ENCODE measurements at places on chromosomes 3 and 15.

GRCh38 chr15:23420806-23421575 is 26.1 kb downstream of the GOLGA6L2 start:
- DNase-seq: no peak

DNA sequence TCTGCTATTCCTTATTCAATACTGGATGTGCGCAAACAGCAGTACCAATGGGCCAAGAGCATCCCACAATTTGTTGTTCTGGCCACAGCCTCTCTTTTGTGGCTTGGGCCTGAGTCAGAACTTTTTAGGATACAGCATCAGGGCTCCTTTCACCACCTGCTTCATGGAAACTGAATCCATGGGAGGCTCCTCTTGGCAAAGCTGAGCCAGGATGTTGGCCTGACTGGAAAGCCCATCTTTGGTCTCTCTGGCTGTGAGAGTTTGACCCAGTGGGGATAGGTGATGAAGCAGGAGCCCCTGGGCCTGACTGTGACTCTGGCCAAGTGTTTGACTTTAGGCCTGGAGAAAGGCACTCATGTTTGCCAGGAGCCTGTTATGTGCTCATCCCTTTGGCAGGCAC is 27.6 kb downstream of the IL16 start:
- no peak for DNase-seq

DNA sequence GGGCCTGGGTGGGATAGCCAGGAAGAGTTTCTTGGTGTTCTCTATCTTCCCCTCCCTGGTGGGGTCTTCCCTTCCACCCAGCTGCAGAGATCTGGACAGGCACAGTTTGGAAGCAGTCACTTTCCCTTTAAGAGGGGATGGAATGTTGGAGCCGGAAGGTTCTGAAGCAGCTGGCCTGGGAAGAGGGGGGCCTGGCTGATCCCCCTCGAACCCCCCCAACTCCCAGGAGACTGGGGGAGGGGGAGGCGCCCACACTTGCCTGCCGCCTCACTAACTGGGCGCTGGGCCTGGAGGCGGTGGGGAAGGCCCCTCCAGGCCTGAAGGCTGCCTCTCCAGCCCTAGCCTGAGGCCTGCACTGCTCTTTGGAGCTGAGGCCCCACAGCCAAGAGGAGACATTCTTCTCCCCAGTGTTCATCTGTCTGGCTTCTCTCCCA is 1.4 kb downstream of the DVL3 start:
- DNase-seq: no peak

DNA sequence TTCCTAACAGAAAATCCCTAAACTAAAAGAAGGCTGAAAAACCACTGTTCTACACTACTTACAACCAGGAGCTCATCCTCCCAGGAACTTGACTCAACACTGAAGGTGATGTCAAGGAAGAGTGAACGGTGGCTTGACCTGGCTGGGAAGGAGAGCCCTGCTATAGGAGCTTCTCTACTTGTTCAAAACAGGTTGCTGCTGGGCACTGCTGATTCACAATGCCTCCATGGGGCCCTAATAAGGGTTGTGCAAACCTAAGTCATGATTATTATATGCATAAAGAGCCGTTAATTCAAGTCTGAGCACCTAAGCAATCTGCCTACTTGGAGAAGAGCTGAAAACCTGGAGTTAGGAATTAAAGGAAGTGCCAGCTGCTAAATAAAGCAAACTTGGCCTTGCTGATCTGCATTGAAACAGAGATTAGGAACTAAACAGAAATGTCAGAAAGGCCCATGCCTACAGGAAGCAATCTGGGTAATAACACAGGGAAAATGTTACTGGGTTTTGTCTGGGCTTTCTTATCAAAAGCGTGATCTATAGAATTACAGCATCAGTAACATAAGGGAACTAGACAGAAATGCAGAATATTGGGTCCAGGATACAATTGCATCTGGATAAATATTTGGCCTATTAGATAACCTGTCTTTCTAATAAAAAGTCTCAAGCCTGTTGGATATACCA is 243.2 kb downstream of the NEK10 start:
- DNase-seq: no peak

GRCh38 chr15:63998489-63998888 is 47.8 kb downstream of the DAPK2 start:
- no peak for DNase-seq

- no peak for DNase-seq
Observed at GRCh38 chr3:5756443-5756842, 568.9 kb downstream of the EDEM1 start.

Measured in foreskin melanocyte (primary cell).